Activated T-helper 17 cell treated with anti-CD3 and anti-CD28 coated beads, Interleukin-2, amount 50 U/mL, for 72 hours (primary cell): ENCODE measurements at places on chromosomes 1 and 21.

GRCh38 chr1:50981741-50982140, 11.7 kb downstream of the CDKN2C start:
- no peak for ATAC-seq
- H3K27me3 ChIP-seq: peaks cover 4% of the 10 kb centered on the region
- H3K27ac ChIP-seq: no peak overlapping the region
- H3K4me3 ChIP-seq: no peak overlapping the region
- H3K36me3 ChIP-seq: no peaks in the 10 kb centered on the region
- H3K4me1 ChIP-seq: peaks cover 10% of the 10 kb centered on the region

DNA sequence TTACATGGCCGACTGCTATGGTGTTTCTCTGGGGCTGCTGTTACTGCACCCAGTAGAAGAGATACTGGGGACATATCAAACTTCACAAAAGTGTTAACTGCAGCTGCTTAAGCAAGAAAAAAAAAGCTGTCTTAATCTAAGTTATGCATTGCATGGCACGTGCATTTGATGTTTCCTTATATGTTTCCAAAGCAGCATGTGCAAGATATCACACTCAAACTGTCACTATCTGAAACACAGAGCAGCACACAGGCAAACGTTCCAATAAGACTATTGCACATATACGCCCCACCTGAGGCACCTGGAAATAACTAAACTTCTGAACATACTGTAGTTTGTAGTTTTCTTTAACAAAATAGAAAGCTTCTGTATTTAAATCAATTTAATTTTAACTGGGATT, 671.4 kb upstream of the ADGRL2 start:
- ATAC-seq: no peak
- H3K27ac ChIP-seq: no peak overlapping the region
- H3K36me3 ChIP-seq: no peaks in the 10 kb centered on the region
- H3K27me3 ChIP-seq: no peaks in the 10 kb centered on the region
- no peak overlapping the region for H3K4me3 ChIP-seq

- H3K27me3 ChIP-seq: peaks cover 27% of the 10 kb centered on the region
- no peak overlapping the region for H3K4me3 ChIP-seq
- H3K36me3 ChIP-seq: no peaks in the 10 kb centered on the region
- ATAC-seq: no peak
Observed at GRCh38 chr1:90786709-90787108, 69.6 kb upstream of the BARHL2 start.

GRCh38 chr1:22517956-22518355, 45.3 kb upstream of the EPHA8 start:
- no peak for ATAC-seq
- H3K4me3 ChIP-seq: no peak overlapping the region
- no peaks in the 10 kb centered on the region for H3K4me1 ChIP-seq
- no peak overlapping the region for H3K27ac ChIP-seq

- no peak overlapping the region for H3K27ac ChIP-seq
- H3K36me3 ChIP-seq: no peaks in the 10 kb centered on the region
- ATAC-seq: no peak
- H3K4me3 ChIP-seq: no peak overlapping the region
- no peaks in the 10 kb centered on the region for H3K4me1 ChIP-seq
Observed at GRCh38 chr1:98546319-98546718, 115.2 kb upstream of the SNX7 start.
